ENCODE measurements at places on chromosomes 6 and 20. TPM values are rescaled to one million over a fixed set of nuclear protein-coding genes. Genes with fewer than 3 reads are reported as not detected.

Gene GPSM3
- 0.40 TPM for total RNA-seq

Gene CPNE5
- 0.18 TPM for total RNA-seq

Gene XKR7
- not detected for total RNA-seq

Gene ILRUN
- 31.2 TPM for total RNA-seq

Gene ARFGEF3
- 0.55 TPM for total RNA-seq

Gene NINL
- 14.9 TPM for total RNA-seq

Gene PLCG1
- 41.0 TPM for total RNA-seq

Gene BPIFB1
- total RNA-seq: 0.05 TPM

Gene TFAP2C
- total RNA-seq: 11.7 TPM

All from A549 treated with AZD2906 at 1 μM for 4 hours (cell line).